H9 (cell line): ENCODE measurements at places on chromosomes 7 and 10. TPM values are rescaled to one million over a fixed set of nuclear protein-coding genes. Genes with fewer than 3 reads are reported as not detected.
A peak's percentile ranks its signal among the peaks of the same experiment; 100 is the strongest.

Gene PPP1R17
- 1.2 and 1.7 TPM in 2 replicates for total RNA-seq

- H3K27me3 ChIP-seq = no peaks in the 10 kb centered on the region
- H3K27ac ChIP-seq = no peak overlapping the region
- H3K36me3 ChIP-seq = no peaks in the 10 kb centered on the region
- no peak for DNase-seq
Measured at GRCh38 chr7:95545007-95545615, 51.2 kb downstream of the PDK4 start.

Gene DOCK1
- total RNA-seq = 51.5 and 57.0 TPM in 2 replicates

- H3K4me1 ChIP-seq = peaks cover 10% of the 10 kb centered on the region
- H3K4me3 ChIP-seq = peak overlapping the region; percentile 82
- no peak overlapping the region for H3K27ac ChIP-seq
- H3K36me3 ChIP-seq = peaks cover 24% of the 10 kb centered on the region
Measured at GRCh38 chr7:100169147-100169850, 882 bp upstream of the GAL3ST4 start.

- H3K36me3 ChIP-seq = no peaks in the 10 kb centered on the region
- DNase-seq = peak; percentile 59
- no peaks in the 10 kb centered on the region for H3K4me1 ChIP-seq
- H3K27ac ChIP-seq = no peak overlapping the region
Measured at GRCh38 chr10:73889014-73889413, 14.7 kb upstream of the CAMK2G start.

GRCh38 chr7:12769444-12769843 lies 82.0 kb downstream of the ARL4A start:
- peaks cover 6% of the 10 kb centered on the region; the same call in 1 of the 2 replicates for H3K4me1 ChIP-seq
- peaks cover 9% of the 10 kb centered on the region; the same call in 2 of the 3 replicates for H3K36me3 ChIP-seq
- no peaks in the 10 kb centered on the region for H3K27me3 ChIP-seq
- DNase-seq = no peak
- H3K4me3 ChIP-seq = no peak overlapping the region

- H3K4me3 ChIP-seq = peak overlapping the region; percentile 91
- peaks cover 6% of the 10 kb centered on the region; the same call in 1 of the 2 replicates for H3K4me1 ChIP-seq
- H3K27me3 ChIP-seq = no peaks in the 10 kb centered on the region
- no peak for DNase-seq
- H3K36me3 ChIP-seq = peaks cover 30% of the 10 kb centered on the region
Measured at GRCh38 chr7:44883961-44884620, 1.2 kb downstream of the PURB start.

Gene HOXA3
- not detected in 2 replicates for total RNA-seq

Gene DUSP5
- 29.3 and 29.4 TPM in 2 replicates for total RNA-seq

DNA sequence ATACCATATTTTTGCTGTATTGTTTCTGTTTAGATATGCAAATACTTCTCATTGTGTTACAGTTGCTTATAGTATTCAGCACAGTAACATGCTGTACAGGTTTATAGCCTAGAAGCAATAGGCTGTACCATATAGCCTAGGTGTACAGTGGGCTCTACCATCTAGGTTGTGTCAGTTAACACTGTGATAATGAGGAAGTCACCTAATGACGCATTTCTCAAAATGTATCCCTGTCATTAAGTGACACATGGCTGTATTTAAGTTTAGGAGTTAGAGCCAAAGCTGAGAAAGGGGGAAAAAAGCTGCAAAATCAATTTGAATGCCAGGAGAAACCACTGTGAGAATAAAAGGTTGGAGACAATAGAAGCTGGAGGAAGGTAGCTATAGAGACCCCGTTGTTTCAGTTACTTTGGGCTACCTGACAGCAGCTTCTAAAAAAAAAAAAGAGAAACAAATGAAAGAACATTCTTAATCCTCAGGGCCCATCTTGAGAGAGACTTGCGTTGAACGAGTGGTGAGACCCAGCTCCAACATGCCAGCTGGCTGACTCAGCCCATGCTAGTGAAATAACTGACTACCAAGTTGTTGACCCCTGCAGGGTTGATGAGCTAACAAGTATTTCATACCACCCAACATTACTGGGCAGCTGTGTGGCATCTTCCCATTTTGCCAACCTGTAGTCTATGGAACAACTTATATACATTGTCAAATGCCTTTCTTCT lies 8.7 kb downstream of the STARD3NL start:
- no peak overlapping the region for H3K27ac ChIP-seq
- no peak for DNase-seq
- peaks cover 14% of the 10 kb centered on the region for H3K4me1 ChIP-seq
- no peaks in the 10 kb centered on the region for H3K27me3 ChIP-seq

GRCh38 chr10:61628875-61629513 lies 33.7 kb upstream of the CABCOCO1 start:
- H3K27me3 ChIP-seq = no peaks in the 10 kb centered on the region
- no peaks in the 10 kb centered on the region for H3K36me3 ChIP-seq
- no peak overlapping the region for H3K4me3 ChIP-seq
- no peak overlapping the region for H3K27ac ChIP-seq

Gene PHYHIPL
- 0.18 and 0.44 TPM in 2 replicates for total RNA-seq

DNA sequence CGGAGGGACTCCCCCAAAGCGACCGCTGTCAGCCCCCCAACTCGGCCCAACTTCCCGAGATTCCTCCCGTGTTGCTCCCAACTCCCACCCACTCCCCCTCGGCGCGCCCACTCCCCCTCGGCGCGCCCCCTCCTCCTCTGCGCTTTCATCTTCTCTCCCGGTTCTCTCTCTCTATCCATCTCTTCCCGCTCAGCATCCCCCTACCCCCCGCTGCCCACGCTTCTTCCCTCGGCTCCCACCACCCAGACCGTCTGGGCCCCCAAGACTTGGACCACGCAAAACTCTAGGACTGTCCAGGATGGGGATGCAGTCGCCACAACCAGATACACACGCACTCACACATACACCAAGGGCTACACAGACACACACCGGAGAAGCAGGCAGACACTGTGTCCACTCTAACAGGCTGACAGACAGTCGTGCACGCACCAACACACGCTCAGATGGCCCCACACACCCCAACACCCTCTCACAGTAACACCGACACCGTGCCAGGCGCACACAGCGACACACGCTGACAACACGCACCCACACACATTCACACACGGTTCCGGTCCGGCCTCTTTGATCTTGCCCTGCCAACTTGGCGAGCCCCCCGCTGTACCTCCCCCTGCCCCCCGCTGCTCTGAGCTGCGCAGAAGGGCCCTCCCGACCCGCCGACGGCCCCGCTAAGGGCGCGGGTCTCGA lies 1.1 kb downstream of the GRID1 start:
- H3K27me3 ChIP-seq = peaks cover 68% of the 10 kb centered on the region
- peak overlapping the region; percentile 76 for H3K4me3 ChIP-seq
- DNase-seq = peak; percentile 36
- H3K4me1 ChIP-seq = no peaks in the 10 kb centered on the region
- no peak overlapping the region for H3K27ac ChIP-seq
- H3K36me3 ChIP-seq = no peaks in the 10 kb centered on the region

Gene FRMD4A
- 19.6 and 21.3 TPM in 2 replicates for total RNA-seq

DNA sequence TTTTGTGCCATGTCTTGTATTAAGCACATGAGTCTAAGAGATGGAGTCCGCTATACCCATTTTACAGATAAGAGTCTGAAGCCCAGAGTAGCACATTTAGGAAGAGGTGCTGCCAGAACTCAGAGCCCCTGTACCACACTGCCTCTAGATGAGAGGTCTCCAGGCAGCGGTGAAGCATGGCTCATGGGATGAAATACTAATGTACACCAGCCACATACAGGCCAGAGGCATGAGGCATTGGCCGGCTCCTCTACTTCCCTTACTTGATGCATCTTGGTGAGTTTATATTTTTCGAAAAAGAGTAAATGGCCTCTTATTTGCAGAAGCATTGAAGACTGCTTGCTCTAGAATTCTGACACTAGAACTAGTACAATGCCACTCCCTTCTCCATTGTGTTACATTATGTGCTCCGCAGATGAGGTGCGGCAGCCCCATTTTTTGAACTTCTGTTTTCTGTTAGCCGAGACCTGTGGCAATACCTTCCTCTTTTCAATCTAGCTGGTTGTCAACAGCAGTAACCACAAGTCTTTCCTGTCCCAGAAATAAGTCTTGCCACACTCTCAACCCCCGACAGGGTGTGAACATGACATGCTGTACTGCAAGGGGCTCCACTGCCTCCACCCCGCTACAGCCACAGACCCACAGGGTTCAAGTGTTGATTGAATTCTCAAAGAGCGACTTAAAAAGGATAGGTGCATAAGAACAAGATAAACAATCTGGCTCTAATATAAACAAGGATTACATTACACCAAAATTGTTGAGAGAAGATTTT lies 145.3 kb downstream of the CELF2 start:
- H3K4me3 ChIP-seq = no peak overlapping the region
- no peak overlapping the region for H3K27ac ChIP-seq
- H3K27me3 ChIP-seq = no peaks in the 10 kb centered on the region
- no peaks in the 10 kb centered on the region for H3K4me1 ChIP-seq
- peaks cover 23% of the 10 kb centered on the region for H3K36me3 ChIP-seq
- no peak for DNase-seq

- H3K4me1 ChIP-seq = no peaks in the 10 kb centered on the region
- no peak overlapping the region for H3K27ac ChIP-seq
- H3K4me3 ChIP-seq = no peak overlapping the region
- peaks cover 2% of the 10 kb centered on the region; the same call in 2 of the 3 replicates for H3K36me3 ChIP-seq
Measured at GRCh38 chr7:112665709-112666108, 124.5 kb downstream of the TMEM168 start.

Gene EXOC4
- 71.7 and 75.8 TPM in 2 replicates for total RNA-seq

GRCh38 chr7:37921876-37922275 lies 1.4 kb downstream of the EPDR1 start:
- peak overlapping the region; percentile 66 for H3K4me3 ChIP-seq
- H3K27me3 ChIP-seq = no peaks in the 10 kb centered on the region

DNA sequence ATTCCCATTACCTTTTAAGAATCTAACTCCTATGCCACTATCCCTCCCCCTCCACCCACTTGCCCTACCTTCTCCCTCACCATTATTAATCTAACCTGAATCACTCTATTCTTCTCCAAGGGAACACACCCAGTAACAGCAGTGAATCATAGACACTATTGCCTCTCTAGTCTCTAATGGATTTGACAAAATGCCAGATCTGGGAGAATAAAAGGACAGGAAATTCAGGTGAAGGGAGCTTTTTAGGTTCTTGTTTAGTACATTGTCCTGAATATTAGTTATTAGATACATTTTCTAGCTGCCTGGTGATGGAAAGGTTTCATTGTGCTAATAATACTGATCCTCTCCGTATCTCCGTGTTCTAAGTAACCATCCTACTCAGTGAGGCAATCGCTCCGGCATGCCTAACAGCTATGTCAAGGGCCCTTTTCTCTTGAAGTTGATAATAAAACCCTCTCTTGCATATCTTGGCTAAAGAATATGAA lies 4.1 kb upstream of the SFR1 start:
- DNase-seq = no peak
- no peak overlapping the region for H3K27ac ChIP-seq
- no peaks in the 10 kb centered on the region for H3K4me1 ChIP-seq
- H3K4me3 ChIP-seq = no peak overlapping the region
- no peaks in the 10 kb centered on the region for H3K36me3 ChIP-seq

Gene WEE2
- not detected in 2 replicates for total RNA-seq

DNA sequence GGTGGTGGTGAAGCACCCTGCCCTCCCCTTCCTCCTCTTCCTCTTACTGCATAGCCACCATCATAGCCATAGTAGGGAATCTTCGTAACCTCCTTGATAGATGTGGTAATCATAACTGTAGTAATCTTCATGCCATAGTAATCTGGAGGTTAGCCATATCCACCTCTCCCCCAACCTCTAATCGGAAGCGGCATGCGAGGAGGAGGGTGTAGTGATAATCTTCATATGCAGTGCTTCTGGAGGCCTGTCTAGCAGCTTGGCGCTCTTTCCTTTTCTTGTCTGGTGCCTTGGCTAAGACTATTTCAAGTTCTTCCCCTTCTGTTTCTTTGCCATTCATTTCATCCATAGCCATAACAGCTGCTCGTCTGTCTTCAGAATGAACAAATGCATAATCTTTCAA lies 90.9 kb downstream of the MLLT10 start:
- DNase-seq = no peak
- no peak overlapping the region for H3K4me3 ChIP-seq
- H3K4me1 ChIP-seq = no peaks in the 10 kb centered on the region; the same call in 1 of the 2 replicates
- no peaks in the 10 kb centered on the region for H3K27me3 ChIP-seq
- H3K36me3 ChIP-seq = peaks cover 42% of the 10 kb centered on the region
- H3K27ac ChIP-seq = no peak overlapping the region

DNA sequence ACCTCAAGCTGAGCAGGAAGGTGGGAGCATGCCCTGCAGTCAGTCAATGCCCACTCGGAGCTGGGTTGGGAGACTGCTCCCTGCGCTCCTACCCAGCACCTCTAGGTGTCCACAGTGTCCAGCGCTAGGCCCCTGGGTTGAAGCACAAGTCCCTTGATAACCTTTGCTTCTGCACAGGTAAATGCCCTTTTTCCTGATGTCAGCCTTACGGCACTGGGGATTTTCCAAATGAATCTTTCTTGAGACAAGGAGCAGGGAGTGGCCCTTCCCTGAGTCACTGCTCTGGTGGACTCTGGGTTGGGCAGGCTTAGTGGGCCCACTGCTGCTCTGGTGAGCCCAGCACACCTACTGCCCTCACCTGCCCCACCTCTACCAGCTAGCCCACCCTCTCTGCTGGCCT lies 61.9 kb upstream of the OPN4 start:
- no peak overlapping the region for H3K27ac ChIP-seq
- DNase-seq = peak; percentile 51
- H3K27me3 ChIP-seq = no peaks in the 10 kb centered on the region
- no peaks in the 10 kb centered on the region for H3K4me1 ChIP-seq
